ENCODE measurements at places on chromosomes 7 and 10.

GRCh38 chr7:148807436-148807835 is 76.7 kb downstream of the EZH2 start:
- DNase-seq, result no peak

DNA sequence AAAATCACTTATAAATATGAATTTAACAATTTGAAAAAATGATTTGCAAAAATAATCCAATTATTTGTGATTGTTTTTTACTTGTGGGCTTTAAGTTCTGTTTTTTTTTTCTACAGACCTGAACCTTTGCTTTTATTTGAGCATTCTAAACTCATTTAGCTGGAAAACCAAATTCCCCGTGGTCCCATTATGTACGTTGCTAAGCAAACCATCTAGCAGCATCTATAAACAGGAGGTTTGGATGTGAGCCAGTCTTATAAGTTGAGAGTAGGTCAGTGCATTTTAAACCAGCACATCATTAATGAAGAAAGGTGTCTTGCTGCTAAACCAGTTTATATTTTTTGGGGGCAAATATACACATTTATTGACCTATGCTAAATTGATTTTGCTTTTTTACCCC is 77.3 kb downstream of the LRRN3 start:
- DNase-seq, result no peak

GRCh38 chr10:124323111-124323725 is 95.5 kb downstream of the OAT start:
- no peak for DNase-seq

- no peak for DNase-seq
Observed at GRCh38 chr7:43927810-43928209, 1.6 kb downstream of the UBE2D4 start.

DNA sequence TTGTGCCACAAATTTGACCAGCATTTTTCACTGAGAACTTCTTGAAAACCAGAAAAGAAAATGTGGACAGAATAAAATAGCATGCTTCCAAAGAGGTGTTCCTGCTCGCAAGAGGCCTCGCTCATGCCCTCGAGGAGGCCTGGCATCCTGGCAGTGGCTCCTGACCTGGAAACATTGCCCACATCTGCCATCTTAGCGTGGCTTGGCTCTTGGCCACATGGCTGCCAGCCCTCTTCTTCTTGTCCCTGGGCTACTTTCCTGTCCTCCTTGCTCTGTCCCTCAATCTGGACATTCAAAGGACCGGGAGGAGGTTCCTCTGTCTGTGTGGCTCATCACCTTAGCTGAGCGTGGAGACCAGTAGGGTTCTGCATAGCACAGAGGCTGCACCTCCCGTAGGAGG is 131.6 kb upstream of the TMEM72 start:
- no peak for DNase-seq

DNA sequence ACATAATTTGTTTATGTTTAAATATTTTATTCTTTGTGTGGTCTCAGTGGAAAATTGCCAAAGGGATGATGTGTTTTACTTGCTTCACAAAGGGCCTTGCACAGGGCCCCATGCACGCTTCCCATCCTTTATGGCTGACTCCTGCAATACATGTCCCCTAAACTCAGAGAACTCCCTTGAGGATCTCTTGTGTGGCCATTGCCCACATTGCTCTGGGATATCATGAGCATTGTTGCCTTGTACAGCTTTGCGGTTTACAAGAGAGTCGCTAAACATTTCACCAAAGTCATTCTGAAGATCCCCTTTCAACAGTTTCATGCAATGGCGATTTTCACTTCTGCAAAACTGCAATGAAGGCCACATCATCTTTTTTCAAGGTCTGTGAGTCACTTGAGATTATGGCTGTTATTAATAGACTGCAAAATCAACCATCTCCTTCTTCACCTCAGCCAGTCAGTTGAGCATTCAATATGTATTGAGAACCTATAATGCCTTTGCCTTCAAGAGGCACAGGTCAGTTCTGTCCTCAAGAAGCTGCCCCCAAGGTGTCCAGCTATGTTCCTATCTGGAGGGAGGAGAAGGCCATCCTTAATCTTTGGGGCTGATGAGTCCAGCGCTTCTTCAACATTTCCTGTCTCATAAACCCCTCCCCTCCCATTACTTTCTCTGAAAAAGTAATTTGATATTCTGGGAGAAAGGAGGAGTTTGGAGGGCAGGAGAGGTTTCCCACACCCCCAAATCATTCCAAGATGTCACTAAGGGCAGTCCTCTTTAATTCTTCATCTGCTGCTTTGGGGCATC is 108.1 kb downstream of the CCDC71L start:
- no peak for DNase-seq

- no peak for DNase-seq
Observed at GRCh38 chr7:150443793-150444540, 6.5 kb upstream of the GIMAP8 start.

- DNase-seq, result no peak
Observed at GRCh38 chr10:1241973-1242935, 186.1 kb downstream of the WDR37 start.

- DNase-seq, result no peak
Observed at GRCh38 chr10:46550076-46550790, 6.2 kb downstream of the GPRIN2 start.

GRCh38 chr7:108146070-108146842 is 16.1 kb upstream of the LAMB4 start:
- peak; percentile 69 for DNase-seq

DNA sequence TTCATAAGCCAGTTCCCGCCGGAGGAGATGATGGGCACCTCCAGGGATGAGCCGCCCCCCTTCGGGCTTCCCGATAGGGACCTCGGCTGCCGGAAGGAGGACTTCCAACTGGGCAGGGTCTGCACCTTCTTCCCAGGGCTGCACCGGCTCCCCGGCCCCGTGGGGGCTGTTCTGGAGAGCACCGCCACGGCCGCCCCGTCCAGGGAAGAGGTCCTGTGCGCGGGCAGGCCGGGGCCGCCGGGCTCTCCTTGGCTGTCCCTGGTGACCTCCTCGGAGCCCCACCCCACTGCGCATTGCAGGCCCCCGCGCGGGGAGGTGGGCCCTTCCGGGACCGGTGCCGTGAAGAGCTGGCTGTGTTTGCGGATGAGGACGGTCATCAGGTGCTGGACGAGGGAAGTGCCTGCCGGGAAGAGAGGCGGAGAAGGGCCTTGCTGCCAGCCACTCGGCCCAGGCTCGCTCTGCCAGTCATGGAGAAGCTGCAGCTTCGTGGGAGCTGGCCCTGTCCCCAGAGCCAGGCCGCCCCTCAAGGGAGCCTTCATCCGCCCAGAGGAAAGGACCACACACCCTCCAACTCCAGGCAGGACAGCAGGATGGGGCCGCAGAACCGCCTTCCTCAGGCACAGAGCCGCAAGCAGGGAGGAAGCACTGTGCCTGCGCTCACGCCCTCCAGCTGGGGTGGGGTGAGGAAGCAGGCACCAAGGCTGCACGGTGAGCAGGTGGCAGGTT is 144.4 kb downstream of the MAPK8 start:
- no peak for DNase-seq

- no peak for DNase-seq
Observed at GRCh38 chr10:68987611-68988010, 992 bp upstream of the KIFBP start.

GRCh38 chr7:2820508-2820934 is 23.6 kb downstream of the GNA12 start:
- DNase-seq, result peak; percentile 85

GRCh38 chr10:50432211-50433009 is 181.1 kb upstream of the ASAH2 start:
- no peak for DNase-seq

DNA sequence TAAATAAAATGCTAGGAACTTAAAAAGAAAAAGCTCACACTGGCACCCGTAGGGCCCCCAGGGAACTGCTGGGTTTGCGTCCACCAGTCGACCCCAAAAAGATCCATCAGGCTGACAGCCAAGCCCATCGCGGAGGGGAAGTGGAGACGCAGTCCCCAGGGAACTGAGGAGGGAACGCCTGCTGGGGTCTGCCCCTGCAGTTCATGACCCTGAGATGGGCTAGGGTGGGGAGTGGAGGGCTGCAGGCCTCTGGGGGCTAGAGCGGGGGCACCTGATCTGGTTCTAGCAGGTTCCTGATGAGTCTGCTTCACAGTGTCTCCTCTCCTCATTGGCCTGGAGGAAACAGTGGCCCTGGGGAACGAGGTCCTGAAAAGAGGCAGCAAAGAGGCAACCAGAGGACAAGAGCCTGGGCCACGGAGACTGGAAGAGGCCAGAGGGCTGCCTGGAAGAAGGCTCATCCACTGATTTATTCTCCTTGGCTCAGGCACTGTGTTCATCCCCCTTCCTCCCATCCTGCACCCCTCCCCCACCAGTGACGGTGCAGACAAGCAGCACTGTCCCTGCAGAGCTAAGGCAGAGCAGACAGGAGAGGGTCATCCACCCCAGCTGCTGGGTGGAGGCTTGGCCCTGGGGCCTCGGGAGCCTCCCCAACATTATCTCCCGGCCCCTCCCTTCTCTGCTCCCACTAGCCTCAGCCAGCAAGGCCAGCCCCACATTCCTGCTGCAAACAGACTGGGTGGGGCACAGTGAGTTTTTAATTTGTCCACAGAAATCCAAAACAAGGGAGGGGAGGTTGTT is 24.7 kb upstream of the HSPA12A start:
- DNase-seq, result peak; percentile 83

GRCh38 chr10:101566333-101567164 is 21.5 kb downstream of the POLL start:
- peak; percentile 17 for DNase-seq

DNA sequence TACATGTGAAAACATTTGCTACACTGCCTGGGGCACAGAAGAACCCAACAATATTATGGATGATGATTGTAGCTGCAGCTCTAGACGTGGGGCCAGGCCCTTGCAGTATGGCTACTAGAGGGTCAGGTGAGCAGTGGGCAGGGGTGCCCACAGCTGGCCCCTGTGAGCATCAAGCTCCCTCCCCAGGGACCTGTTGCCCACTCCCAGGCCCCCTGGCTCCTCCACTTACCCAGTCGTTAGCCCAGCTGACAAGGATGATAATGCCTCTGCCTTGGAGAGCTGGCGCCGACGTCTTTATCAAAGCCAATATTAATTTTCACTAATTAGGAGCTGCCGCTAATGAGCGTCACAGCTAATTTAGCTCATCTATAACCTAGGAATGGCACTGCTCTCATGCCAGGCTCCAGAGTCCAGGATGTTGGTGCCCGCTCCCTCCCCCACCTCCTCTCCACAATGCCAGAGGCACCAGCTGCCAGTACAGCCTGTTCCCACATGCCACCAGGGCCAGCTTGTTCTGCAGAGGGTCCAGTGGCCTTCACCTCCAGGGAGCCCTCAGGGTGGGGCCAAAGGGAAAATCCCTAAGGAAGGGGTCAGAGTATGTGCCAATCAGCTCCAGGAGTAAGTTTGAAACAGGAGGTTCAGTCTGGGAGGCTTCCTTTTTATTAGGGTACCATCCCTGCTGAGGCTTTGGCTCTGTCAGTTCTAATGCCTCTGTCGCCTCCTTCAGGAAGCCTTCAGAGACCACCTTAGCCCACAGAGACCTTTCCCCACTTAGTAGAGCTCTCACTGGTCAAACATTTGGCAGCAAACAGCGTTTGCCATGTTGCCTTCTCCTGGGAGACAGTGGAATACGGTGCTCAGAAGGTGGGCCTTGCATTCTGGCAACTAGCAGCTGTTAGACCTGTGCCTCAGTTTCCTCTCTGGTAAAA is 77.2 kb downstream of the CDH23 start:
- DNase-seq, result no peak

DNA sequence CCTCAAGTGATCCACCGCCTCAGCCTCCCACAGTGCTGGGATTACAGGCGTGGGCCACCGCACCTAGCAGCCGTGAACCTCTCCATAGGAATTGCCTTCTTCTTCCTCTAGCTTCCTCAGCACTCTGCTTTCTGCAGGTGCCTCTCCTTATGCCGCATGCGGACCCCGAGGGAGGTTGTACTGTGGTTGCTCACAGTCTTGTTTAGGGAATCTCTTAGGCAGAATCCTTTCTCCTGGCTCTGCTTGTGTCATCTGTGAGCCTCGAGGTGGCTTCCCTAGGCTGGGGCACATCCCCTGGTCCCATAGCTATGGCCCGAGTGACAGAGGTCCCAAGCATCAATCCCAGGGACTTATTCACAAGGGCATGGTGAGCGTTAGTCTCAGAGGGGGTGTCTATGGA is 33.2 kb upstream of the GIMAP8 start:
- DNase-seq, result no peak

- DNase-seq, result no peak
Observed at GRCh38 chr7:157667261-157667660, 330.5 kb downstream of the DNAJB6 start.

GRCh38 chr7:155709453-155709852 is 65.0 kb downstream of the RBM33 start:
- no peak for DNase-seq

- no peak for DNase-seq
Observed at GRCh38 chr7:127486654-127487053, 94.1 kb upstream of the ZNF800 start.

DNA sequence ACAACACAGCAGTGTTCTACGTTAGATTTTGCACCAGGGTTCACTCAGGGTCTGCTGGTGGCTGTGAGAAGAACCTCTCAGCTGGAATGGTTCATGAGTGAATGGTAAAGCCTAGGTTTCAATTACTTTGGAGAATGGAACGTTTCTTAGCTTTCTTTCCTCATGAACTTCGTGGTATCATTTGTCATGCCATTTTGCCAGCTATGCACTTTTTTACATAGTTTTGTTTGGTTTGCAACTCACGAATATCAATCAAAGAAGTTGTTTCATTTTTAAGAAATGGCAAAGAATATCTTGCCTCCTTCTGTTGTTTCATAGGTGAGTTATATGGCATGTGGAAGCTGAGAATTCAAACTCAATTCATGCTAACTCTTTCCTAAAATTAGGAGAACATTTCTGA is 34.1 kb upstream of the RAB11FIP2 start:
- no peak for DNase-seq

DNA sequence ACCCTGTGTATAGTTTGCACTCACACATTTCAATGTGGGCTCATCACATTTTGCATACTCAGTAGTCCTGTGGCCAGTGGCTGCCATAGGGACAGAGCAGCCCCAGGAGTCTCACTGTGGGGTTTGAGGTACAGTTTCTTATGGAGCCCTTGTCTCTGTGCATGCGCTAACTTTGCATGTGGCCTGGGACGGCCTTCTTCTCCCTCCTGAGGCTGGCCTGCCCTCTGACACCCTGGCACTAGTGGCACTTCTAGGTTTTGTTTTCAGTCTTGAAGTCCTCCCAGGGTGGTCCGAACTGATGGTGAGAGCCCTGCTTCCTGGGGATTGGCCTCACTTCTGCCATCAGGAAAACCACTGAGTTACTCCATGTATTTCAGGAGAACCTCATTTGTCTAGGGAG is 21.2 kb downstream of the NACAD start:
- no peak for DNase-seq

DNA sequence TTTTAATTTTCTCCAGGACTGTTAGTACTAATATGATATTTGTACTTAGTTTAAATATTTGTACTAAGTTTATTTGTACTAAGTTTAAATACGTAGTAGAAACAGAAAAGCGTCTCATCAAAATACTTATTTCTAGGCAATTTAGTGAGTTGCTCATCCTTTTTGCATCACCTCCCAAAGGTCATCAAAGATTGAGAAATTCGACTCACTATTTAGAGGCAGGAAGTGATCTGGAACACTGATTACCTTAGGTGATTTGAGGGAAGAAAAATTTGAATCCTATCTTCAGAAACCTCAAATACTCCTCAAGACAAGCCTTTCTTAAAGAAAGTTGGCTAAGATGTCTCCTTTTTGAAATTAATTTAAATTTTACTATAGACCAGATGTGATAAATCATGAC is 14.5 kb downstream of the WNT16 start:
- no peak for DNase-seq

All from AG08395 (cell line).